Suppressor macrophage (primary cell): ENCODE measurements at places on chromosomes 2 and 18.
A peak's percentile ranks its signal among the peaks of the same experiment; 100 is the strongest.

- no peak for DNase-seq
These were observed 103.3 kb downstream of the EXOC6B start for GRCh38 chr2:72722492-72723070.

GRCh38 chr2:98149333-98149697 is 62.3 kb downstream of the VWA3B start:
- DNase-seq = no peak

DNA sequence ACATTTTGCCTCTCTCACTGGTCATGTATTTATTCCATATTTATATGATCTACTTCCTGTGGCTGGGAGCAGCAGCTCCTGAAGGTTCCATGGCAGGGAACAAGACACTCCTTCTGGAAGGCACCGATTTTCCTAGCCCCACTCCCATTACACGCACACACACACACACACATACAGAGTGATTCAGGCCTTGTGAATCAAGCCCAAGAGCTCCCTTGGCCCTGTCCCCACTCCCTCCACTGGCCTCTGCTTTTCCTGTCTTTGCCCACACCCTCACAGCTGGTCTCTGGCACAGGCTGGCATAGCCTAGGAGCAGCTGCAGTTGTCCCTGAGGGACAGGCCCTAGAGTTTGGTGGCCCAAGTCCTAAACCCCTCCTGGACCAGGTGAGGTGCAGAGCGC is 201.7 kb downstream of the NAPG start:
- DNase-seq = no peak

DNA sequence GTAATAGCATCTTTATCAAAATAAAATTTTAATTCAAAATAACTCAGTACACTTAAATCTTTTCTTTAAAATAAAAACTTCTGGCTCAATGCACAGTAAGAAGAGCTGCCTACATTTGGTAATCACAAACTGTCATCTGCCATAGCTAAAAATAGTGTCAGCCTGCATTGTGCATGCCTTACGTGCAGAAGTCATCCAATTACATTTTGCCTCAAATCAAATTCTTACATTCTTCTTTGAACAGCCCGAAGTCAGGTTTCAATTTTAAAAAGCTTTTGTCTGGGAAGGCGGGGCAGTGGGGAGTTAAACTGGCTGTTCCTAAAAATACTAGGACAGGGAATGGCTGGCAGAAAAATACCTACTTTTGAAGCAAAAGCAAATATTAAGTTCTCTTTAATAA is 51.1 kb downstream of the RTN4 start:
- DNase-seq = peak; percentile 50

GRCh38 chr18:68721681-68722583 is 7.0 kb upstream of the TMX3 start:
- DNase-seq = peak; percentile 34

GRCh38 chr2:197149546-197149945 is 161.0 kb downstream of the ANKRD44 start:
- DNase-seq = no peak

DNA sequence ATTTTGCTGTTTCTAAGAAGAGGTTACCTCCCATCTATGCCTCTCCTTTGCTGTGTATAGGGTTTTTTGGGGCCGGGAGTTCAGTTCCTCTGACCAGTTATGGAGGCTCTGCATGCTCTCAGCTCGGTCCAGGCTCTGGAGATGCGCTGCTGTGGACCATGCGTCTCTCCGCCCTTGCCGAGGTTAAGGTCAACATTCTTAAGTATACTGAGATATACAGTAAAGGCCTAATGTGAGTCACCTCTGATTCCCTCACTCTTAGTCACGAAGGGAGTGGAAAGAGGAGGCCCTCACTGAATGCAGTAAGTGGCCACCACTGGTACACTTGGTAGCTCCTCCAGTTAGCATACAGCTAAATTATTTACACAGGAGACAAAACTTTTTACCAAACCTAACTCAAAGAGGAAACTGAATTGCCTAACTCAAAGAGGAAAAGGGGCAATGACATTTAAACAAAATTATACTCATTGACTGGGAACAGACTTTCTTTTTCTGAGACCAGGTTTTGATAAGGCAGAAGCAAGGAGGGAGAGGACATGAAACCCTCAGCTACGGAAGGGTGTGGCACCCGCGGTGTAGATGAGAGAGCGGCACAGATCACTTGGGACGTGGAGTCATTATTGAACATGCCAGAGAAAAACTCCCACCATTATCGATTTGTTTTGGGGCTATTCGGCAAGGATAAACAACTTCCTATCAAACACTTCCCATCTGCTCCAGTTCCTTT is 98.7 kb downstream of the COPS8 start:
- no peak for DNase-seq

- no peak for DNase-seq
These were observed 110.2 kb upstream of the THOC1 start for GRCh38 chr18:378079-378478.

- DNase-seq = peak; percentile 69
These were observed 3.7 kb upstream of the SPR start for GRCh38 chr2:72883356-72883962.
